Substantia nigra (tissue), 51 donors: ENCODE measurements at places on chromosomes 6 and 20.

GRCh38 chr6:23559587-23560343 is 566.2 kb upstream of the NRSN1 start:
- no peak for DNase-seq

GRCh38 chr20:62662422-62662821 is 20.1 kb downstream of the SLCO4A1 start:
- no peak for DNase-seq

DNA sequence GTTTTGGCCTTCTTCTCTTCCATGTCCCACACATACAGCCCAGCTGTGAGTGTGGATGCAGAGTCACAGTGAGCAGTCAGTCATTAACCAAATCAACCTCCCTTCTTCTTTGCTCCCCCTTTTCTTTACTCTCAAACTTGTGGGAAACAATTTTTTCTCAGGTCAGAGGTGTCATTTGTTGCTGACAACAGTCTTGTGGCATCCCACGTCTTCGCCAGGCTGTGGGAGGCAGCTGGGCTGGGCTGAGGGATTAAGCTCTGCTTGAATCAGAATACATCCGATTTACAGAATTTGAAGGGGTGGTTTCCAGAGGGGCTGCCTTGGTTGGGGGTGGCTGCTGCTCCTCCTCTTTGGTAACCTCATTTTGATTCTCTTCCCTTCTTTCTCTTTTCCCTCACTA is 40.5 kb downstream of the SCGN start:
- DNase-seq: no peak

DNA sequence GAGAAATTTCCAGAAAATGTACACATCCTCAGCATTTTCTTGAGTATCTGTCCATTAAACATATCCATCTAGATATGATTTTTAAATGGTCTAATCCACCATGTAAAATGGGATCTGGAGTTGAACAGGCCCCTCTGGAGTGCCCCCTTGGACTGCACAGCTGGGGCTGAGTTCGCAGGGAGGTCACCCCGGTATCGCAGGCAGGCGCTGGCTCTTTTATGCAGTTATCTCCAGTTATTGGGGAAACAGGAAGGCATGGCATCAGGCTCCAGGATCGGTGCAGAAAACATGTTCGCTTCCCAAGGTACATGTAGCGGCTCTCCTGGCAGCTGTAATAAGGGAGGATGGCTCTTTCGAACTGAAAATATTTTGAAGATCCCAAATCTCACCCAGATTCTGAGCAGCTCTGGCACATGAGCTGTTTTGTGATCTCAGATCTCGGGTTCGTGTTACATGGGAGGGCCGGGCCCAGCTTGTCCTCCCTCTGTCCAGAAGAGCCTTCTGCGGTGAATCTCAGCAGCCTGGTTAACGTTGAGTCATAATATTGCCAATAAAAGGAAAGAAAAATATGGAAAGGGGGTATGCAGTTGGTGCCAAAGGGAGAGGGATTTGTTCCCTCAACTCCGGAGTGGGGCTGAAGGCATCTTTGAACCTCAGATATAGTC is 167.7 kb downstream of the EYA2 start:
- no peak for DNase-seq

- no peak for DNase-seq
These were observed 84.2 kb downstream of the CEP57L1 start for GRCh38 chr6:109179507-109179906.

- DNase-seq: no peak
These were observed 43.4 kb upstream of the FABP7 start for GRCh38 chr6:122736163-122736562.

- no peak for DNase-seq
These were observed 16.6 kb upstream of the CCND3 start for GRCh38 chr6:41958022-41958856.

- no peak for DNase-seq
These were observed 41.2 kb downstream of the GOPC start for GRCh38 chr6:117561128-117561527.

DNA sequence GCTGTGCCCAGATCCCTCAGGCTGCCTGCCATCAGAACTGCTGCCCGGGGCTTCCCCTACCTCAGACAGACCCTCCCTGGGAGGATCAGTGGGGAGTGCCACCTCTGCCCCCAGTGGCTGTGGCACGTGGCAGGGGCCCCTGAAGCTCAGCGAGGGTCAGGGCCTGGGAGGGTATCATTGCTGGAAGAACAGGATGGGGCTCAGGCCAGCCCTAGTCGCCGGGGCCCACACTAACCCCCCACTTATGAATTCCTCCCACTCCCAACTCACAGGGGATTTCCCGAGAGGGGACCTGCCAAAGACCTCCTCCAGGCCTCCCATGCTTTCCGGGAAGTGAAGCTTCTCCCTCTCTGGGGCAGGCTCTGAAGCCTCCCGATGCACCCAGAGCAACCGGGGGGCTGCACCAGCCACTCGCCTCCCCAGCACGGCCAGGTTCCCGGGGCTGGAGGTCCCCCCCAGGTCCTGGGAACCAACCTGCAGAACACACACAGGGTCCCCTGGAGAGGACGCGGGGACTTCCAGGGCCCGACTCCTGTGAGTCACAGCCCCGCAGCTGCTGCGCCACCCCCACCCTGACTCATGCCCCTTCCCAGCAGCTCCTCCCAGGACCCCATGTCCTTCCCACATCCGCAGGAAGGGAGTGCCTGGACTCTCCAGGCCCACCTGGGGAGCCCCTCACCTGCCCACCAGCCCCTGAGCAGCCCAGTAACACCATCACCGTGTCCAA is 2.5 kb downstream of the TNFRSF6B start:
- DNase-seq: no peak

- no peak for DNase-seq
These were observed 8.0 kb downstream of the PRDM13 start for GRCh38 chr6:99614430-99615186.

DNA sequence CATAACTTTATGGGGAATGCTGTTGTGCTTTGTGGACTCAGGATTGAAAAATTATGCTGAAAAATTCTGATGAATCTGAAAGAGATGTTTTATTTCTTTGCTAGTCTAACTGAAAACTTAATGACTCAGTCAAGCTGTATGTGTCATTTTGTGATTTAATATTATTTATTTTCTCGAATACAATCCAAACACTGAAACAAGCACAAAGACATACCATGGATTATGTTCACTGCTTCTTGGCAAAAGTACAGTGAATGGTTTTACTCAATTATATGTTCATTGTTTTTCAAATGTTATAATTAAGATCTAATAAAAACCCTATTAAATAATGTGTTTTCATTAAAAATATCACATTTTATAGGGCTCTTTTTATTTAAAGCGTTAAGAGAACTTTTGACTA is 330.6 kb upstream of the EPHA7 start:
- DNase-seq: no peak

- no peak for DNase-seq
These were observed 665.6 kb downstream of the PTPRT start for GRCh38 chr20:42524058-42524457.

DNA sequence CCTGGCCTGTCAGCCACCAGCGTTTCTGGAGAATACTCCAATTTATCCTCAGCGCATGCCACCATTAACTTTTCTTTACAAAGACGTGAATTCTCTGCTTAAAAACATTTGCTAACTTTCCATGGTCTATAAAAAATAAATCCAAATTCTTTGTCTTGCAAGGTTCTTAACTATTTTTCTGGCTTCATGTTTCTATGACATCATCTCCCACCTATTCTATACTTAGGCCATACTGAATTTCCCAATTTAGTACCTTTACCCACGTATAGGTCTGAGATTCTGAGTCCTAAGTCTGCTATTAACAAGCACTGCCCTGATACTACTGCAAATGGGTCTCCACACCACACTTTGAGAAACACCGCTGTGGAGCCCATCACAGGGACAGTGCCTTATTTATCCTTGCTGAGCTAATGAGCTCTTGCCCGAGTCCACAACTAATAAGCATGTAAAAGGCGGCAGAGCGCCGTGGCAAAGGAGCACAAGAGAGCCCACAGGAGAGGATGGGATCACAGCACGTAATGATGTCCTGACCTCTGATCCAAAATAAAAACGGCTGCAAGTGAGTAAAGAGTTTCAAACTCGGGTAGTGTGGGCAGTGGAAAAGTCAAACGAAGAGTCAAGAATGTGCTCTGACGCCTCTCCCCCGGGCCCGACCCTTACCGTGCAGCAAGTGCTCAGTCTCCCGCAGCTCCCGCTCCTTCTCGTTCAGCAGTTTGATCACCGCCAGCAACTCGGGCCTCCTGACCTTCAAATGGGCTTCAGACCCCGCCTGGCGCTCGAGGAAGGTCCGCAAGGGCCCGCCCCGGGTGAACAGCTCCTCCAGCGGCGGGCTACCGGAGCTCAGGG is 519 bp downstream of the MTRF1L start:
- no peak for DNase-seq

- no peak for DNase-seq
These were observed 140.4 kb downstream of the CDKAL1 start for GRCh38 chr6:20674664-20675063.

DNA sequence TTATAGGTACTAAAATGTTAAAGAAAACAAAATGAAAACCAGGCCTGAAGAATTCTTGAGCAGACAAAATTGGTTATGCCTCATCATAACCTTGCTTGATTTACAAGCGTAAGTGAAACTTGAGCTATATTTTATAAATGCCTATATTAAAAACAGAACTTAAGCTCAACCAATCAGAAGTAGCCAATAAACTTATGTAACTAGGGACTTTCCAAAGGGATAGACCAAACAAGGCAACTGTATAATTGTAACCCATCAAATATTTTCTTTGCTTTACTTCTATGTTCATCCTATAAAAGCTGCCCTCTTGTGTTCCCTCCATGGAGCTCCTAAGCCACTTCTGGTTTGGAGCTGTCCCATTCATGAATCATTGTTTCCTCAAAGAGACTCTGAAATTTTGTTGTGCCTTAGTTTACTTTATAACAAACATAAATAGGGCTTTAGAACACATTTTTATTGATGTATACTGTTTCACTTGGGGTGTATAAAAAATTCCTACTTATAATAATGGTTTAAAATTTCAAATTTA is 101.6 kb upstream of the CARMIL1 start:
- DNase-seq: no peak

DNA sequence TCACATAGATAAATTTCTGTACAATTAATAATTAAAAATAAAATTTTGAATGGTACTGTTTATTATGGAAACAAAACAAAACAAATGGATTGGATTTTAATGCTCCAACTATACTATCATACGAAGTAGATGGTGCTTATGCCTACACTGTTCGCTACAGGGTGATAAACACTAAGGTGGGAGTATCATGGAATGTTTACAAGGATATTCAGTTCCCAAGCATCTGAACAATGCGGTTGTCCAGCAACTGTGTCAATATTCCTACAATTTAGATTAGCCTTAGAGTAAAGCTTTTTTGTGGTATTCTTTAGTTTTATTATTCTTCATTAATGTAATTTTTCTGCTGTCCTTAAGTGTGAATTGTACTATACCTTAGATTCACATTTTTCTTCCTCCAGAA is 105.1 kb downstream of the MMS22L start:
- no peak for DNase-seq

DNA sequence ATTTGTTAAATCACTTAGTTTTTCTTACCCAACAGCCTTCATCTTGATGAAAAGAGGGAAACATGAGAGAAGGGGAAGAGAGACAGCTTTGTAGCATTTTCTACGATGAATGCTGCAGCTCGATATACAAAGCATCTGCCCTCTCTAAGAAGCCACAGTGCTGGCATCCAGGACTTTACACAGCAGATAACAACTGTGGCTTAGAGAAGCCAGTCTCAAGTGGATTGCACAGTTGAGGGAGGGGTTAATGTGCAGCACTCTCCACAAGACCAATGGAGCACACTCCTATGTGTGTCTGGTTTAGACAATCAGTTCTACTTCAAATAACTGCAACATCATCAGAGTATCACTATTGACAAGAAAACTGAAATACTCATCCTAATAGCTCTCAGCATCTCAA is 5.8 kb downstream of the C6orf120 start:
- DNase-seq: no peak

DNA sequence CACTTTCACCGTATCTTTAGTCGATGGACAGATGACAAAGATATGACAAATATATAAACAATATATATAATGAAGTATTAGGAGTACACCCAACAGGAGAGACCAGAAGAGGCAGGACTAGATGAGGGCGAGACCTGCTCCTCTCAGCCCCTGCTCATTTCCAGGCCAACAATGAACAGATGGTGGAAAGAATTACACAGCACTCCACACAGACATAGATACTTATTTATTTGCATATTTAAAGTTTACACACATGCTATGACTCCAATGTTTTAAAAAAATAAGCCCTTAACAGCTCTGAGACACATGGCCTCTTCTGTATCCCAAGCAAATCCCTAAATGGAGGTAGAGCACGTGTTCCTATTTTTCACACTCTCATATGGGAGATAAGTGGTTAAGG is 10.4 kb downstream of the FAM210B start:
- no peak for DNase-seq

DNA sequence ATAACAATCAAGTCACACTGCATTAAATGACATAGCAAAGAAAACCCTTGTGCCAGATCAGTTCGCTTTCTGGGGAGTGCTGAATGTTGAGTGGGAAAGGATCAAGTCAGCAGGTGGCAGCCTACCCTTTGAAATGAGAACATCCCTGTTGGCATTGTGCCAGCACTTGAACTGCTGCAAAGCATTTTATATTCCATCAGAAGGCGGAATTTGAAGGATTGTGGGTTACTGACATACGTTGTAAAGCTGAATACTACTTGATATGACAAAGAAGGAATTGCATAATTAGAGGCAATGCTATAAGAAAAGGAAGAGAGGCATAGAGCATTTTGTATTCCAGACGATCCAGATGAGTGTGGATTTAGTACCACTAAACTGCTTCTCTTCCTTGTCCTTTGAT is 26.5 kb downstream of the BCKDHB start:
- peak; percentile 0 for DNase-seq

DNA sequence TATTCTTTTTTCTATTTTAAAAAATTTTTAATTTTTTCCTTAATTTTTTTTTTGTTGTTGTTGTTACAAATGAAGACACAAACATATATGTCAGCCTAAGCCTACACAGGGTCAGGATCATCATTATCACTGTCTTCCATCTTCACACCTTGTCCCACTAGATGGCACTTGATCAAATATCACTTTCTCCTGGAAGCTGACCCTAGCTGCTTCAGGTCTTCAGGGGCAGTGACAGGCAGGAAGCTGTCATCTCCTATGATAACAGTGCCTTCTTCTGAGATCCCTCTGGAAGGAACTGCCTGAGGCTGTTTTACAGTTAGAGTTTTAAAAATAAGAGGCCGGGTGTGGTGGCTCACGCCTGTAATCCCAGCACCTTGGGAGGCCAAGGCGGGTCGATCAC is 70.2 kb upstream of the EEF1E1 start:
- no peak for DNase-seq

DNA sequence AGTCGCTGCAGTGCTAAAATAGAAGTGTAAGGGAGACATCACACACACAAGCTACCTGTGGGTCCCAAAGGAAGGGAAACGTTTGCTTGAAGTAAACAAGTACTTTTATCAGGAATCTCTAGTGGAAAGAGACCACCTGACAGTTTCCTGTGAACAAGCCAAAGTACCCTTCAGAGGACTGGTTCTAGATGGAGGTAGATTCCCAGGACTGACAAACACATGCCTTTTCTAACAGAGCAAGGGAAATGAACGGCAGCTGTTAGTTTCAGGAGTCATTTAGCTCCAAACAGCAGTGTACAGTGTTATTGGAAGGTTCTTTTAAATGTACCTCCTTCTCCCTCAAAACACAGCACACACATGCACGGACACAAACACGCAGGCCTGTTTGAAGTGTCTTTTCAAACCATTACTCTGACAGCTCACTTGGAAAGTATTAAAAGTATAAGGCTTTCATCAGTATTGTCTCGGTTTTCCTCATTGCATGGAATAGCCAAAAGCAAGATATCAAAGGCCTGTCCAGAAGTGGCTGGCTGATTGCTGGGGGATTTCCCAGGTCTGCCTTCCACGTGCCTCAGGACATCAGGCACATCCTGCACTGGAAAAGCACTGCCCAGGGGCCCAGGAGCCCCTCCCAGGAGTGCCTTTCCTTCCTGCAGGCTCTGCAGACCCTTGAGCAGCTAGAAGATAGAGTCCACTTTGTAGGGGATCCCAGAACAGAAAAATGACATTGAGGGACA is 393.2 kb upstream of the SOX4 start:
- no peak for DNase-seq
